ENCODE measurements at places on chromosomes 16 and 17. TPM values are rescaled to one million over a fixed set of nuclear protein-coding genes. Genes with fewer than 3 reads are reported as not detected.

Gene KAT7
- polyA plus RNA-seq = 44.5 TPM

Gene QPRT
- 0.41 TPM for polyA plus RNA-seq

Gene KRTAP9-2
- not detected for polyA plus RNA-seq

Gene CDRT15L2
- not detected for polyA plus RNA-seq

- H3K4me3 ChIP-seq = no peak overlapping the region
- DNase-seq = peak; percentile 51
- H3K27me3 ChIP-seq = no peaks in the 10 kb centered on the region
- H3K4me1 ChIP-seq = peaks cover 9% of the 10 kb centered on the region
- H3K27ac ChIP-seq = no peak overlapping the region
- no peaks in the 10 kb centered on the region for H3K36me3 ChIP-seq
Measured at GRCh38 chr16:11356573-11357331, 11.5 kb downstream of the RMI2 start.

- H3K27ac ChIP-seq = no peak overlapping the region
- no peaks in the 10 kb centered on the region for H3K36me3 ChIP-seq
- H3K4me3 ChIP-seq = no peak overlapping the region
Measured at GRCh38 chr17:9183306-9183705, 162.0 kb downstream of the NTN1 start.

DNA sequence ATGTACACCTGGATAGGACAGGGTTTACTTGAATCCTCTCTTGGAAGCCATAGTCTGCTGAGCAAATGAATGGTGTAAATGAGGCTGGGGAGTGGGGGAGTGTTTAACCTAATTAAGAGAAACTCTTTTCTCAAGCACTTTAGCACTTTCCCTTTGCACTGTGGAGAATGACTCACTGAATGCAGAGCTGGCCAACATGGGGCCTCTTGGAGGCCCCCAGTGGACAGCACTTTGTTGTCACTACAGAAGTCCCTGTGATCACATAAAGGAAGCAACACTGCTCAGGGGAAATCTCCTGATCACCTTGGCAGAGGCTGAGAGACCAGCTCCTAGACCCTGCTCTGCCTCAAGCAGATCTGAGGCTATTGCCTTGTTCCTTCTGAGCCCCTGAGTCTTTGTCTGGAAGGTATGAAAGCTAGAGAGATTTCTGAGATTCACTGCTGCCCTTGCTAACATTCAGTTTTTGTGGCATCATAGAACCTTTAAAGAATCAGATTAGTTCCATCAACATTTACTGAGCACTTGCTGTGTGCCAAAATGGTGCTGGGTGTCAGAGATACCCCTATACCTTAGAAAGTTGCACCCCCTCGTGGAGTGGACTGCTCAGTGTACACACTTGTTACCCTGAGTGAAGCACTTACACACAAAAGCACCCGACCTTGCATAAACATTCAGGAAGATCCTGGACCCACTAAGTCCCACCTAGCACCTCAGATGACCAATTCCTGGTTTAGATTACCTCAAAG, 230.1 kb upstream of the CCL2 start:
- no peaks in the 10 kb centered on the region for H3K4me1 ChIP-seq
- DNase-seq = no peak
- H3K4me3 ChIP-seq = no peak overlapping the region
- H3K36me3 ChIP-seq = no peaks in the 10 kb centered on the region
- H3K27ac ChIP-seq = no peak overlapping the region

GRCh38 chr16:1938910-1939309, 4.1 kb downstream of the MSRB1 start:
- H3K27ac ChIP-seq = no peak overlapping the region
- no peak overlapping the region for H3K4me3 ChIP-seq
- peaks cover 12% of the 10 kb centered on the region for H3K4me1 ChIP-seq
- H3K27me3 ChIP-seq = no peaks in the 10 kb centered on the region
- no peaks in the 10 kb centered on the region for H3K36me3 ChIP-seq

DNA sequence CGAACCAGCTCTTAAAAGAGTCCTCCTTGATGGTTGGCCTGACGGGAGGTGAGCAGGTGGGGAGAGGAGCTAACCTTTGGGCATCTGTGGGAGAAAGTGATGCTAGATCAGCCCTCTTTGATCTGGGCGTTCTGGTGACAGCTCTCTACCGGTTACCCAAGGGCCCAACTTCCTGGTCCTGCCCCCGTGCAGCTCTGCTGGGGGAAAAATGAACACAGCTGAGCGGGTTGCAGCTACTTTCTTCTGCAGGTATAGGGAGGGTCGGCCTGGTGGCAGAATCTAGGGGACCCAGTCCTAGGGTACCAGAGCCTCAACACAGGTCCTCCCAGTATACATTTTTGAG, 2.9 kb downstream of the SHISA9 start:
- DNase-seq = no peak
- no peaks in the 10 kb centered on the region for H3K4me1 ChIP-seq
- H3K4me3 ChIP-seq = no peak overlapping the region
- no peaks in the 10 kb centered on the region for H3K36me3 ChIP-seq
- no peak overlapping the region for H3K27ac ChIP-seq

DNA sequence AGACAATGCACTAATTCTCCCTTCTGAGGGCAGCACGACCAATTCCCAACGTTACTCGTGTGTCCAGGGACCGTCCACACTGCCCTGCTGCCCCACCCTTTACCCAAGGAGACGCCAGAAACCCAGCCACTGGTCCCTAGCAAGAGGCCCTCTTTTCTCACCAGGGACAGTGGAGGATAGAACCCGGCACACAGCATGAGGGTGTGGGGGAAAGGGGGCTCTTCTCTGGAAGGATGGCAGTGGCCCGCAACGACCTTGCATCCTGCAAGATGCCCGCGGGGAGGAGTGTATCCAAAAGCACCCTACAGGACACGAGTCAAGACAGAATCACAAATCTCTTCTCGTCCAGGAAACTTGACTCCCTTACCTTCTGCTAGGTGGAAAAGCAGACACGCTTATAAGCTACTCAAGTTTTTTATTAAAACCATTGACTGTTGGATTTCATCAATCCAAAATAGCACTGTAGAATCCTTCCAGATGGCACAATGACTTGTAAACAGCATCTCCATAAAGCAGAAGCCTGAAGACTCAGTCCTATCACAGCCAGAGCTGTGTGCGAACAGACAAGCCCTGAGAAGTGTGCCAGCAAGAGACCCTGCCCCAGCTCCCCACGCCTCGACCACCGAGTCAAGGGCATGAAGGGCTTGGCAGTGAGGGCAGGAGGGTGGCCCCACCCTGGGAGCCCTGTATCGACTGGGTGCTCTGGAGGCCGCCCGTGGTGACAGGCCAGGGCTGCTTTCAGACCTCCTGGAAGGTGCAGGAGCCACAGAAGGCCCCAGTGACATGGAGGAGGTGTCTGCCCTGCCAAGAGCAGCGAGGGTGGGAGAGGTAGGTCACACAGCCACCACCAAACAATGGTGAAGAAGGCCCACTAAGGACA, 103.8 kb downstream of the ANKRD11 start:
- H3K27me3 ChIP-seq = no peaks in the 10 kb centered on the region
- H3K27ac ChIP-seq = no peak overlapping the region
- no peak for DNase-seq
- peaks cover 13% of the 10 kb centered on the region for H3K4me1 ChIP-seq

DNA sequence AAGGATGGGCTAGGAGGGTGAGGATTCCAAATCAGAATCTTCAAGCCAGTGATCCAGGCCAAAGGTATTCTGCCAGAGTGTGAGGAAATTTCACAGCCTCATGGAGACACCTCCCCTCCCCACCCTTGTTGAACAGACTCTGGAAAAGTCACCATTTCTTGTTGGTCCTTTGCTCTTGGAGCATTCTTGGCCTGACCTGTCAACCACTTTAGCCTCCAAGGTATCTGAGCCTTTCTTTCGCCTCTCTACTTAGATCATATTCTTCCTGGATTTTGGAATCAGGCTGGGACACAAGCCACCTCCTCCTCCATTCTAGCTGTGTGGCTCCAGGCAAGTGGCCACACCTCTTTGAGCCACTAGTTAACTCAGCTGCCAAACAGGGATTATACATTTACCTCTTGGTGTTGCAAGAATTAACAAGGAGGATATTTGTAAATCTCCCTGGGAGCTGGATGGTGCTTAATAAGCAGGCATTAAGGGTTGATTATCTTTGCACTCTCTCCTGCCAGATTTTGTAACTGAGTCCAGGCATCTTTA, 193.5 kb downstream of the WWOX start:
- no peaks in the 10 kb centered on the region for H3K36me3 ChIP-seq
- DNase-seq = no peak
- H3K27ac ChIP-seq = no peak overlapping the region
- no peak overlapping the region for H3K4me3 ChIP-seq
- no peaks in the 10 kb centered on the region for H3K27me3 ChIP-seq

DNA sequence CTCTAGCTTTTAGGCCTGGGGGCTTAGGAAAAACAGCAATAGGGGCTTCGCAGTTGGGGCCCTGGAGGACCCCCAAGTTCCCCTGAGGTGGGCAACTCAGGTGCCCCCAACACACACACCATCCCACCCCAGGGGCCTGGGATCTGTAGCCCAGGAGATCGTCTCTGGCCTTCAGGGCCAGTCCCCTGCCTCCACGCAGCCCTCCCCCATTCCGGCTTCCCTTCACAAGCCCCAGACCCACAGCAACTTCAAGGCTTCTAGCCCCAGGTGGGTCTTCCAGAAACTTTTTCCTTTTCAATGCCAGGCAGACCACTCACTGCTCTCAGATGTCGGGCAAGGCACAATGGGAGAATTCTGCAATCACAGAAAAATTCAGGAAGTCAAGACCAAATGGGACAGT, 79.4 kb downstream of the C16orf78 start:
- H3K27me3 ChIP-seq = no peaks in the 10 kb centered on the region
- peaks cover 9% of the 10 kb centered on the region for H3K4me1 ChIP-seq
- no peaks in the 10 kb centered on the region for H3K36me3 ChIP-seq
- DNase-seq = no peak
- H3K4me3 ChIP-seq = no peak overlapping the region

GRCh38 chr16:66961065-66961744, at the start of gene CES3:
Gene CES3, plus strand, starts transcription at chr16:66961266. Its CDS starts 42 bp downstream, at chr16:66961308.
- no peak within 1 kb of the TSS for H3K4me3 ChIP-seq
- no peaks in the 10 kb centered on the region for H3K4me1 ChIP-seq
- no peaks in the 10 kb centered on the region for H3K36me3 ChIP-seq
- DNase-seq = peak; percentile 46
- H3K27me3 ChIP-seq = peaks cover 2% of the 10 kb centered on the region

GRCh38 chr16:54245788-54246453, 40.7 kb downstream of the IRX3 start:
- H3K27me3 ChIP-seq = no peaks in the 10 kb centered on the region
- no peaks in the 10 kb centered on the region for H3K36me3 ChIP-seq
- H3K4me3 ChIP-seq = no peak overlapping the region
- H3K4me1 ChIP-seq = no peaks in the 10 kb centered on the region
- DNase-seq = no peak
- H3K27ac ChIP-seq = no peak overlapping the region

DNA sequence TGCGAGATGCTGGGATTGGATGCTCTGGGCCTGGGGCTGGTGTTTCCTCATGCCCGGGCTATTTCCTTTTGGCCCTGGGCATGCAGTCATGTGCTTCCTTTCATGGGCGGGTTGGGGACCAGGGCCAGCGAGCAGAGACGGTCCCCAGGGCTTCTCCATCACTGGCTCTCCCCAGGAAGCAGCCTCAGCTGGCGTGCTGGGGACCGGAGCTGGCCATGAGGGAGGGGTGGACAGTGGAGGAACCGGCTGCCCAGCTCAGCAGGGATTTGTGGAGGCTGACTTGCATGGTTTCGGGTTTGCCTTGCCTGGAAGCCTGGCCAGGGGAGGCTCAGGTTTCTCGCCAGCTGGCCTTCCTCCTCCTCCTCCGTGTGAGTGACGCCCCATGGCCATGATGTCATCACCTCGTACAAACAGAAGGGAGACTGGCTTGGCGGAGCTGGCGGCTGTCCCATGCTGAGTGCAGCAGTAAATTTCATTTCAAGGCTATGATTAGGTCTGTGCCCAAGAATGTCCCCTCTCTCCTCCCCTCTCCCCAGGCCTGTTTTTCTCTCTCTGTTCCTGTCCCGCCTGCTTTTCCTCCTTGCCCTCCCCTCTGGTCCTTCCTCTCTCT, 8.9 kb upstream of the TIMP2 start:
- peak; percentile 96 for DNase-seq
- H3K4me3 ChIP-seq = peak overlapping the region; percentile 16
- peak overlapping the region; percentile 93 for H3K27ac ChIP-seq
- no peaks in the 10 kb centered on the region for H3K36me3 ChIP-seq
- no peaks in the 10 kb centered on the region for H3K27me3 ChIP-seq

- H3K4me1 ChIP-seq = peaks cover 43% of the 10 kb centered on the region
- H3K4me3 ChIP-seq = no peak overlapping the region
- H3K27ac ChIP-seq = no peak overlapping the region
- H3K36me3 ChIP-seq = no peaks in the 10 kb centered on the region
- DNase-seq = no peak
Measured at GRCh38 chr16:89452241-89452640, 38.1 kb downstream of the ANKRD11 start.

- no peak overlapping the region for H3K4me3 ChIP-seq
- H3K27ac ChIP-seq = no peak overlapping the region
- no peaks in the 10 kb centered on the region for H3K4me1 ChIP-seq
- no peaks in the 10 kb centered on the region for H3K36me3 ChIP-seq
- H3K27me3 ChIP-seq = no peaks in the 10 kb centered on the region
Measured at GRCh38 chr16:72425571-72426341, 253.8 kb upstream of the PMFBP1 start.

DNA sequence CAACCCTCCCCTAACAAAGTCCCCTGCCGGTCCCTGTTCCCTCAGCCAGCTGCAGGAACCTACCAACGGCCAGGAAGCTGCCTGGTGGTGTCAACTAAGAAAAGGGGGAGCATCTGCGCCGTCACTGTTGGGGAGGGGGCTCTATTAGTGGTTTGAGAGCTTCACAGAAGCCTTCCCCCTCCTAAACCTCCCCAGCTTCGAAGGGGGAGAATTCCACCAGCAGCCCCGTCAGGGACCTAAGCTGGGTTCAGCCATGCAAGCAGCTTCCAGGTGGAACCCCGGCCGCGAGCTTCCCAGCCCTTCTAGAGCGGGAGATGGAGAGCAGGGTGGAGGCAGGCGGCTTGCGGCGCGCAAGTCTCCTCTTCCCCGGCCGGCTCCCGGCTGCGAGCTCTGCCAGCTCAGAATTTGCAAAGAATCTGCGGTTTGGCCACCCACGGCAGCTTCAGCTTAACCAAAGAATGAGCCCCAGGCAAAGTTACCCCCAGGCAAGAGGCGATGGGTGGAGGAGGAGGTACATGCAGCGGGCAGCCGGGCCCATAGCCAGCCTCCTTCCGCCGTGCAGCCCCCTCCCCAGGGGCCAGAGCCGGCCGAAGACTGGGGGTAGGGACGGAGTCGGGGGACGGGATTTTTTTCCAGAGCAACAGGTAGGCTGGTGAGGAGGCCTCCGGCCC, 33.7 kb downstream of the DDX19A start:
- no peaks in the 10 kb centered on the region for H3K27me3 ChIP-seq
- peak overlapping the region; percentile 51 for H3K4me3 ChIP-seq
- peak; percentile 46 for DNase-seq
- H3K27ac ChIP-seq = no peak overlapping the region

DNA sequence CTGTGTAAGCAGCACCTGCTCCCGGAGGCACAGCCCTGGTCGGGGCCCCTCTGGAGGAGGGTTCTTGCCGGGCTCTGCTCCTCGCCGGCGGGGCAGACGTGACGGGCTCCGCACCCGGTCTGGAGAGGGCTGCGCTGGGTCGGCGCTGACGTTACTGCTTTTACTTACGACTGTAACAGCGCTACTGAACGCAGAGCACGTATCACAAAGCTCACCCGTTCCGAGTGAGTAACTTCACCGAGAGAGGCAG, 1.3 kb upstream of the RAB40C start:
- H3K4me1 ChIP-seq = peaks cover 16% of the 10 kb centered on the region
- no peaks in the 10 kb centered on the region for H3K36me3 ChIP-seq
- peak overlapping the region; percentile 24 for H3K4me3 ChIP-seq
- H3K27ac ChIP-seq = peak overlapping the region; percentile 68
- H3K27me3 ChIP-seq = no peaks in the 10 kb centered on the region
- DNase-seq = peak; percentile 69

- no peaks in the 10 kb centered on the region for H3K36me3 ChIP-seq
- no peak overlapping the region for H3K27ac ChIP-seq
- no peak for DNase-seq
- no peak overlapping the region for H3K4me3 ChIP-seq
Measured at GRCh38 chr16:82535262-82535661, 91.5 kb upstream of the CDH13 start.
